ENCODE measurements at places on chromosomes 3 and 15. TPM values are rescaled to one million over a fixed set of nuclear protein-coding genes. Genes with fewer than 3 reads are reported as not detected.
A peak's percentile ranks its signal among the peaks of the same experiment; 100 is the strongest.

DNA sequence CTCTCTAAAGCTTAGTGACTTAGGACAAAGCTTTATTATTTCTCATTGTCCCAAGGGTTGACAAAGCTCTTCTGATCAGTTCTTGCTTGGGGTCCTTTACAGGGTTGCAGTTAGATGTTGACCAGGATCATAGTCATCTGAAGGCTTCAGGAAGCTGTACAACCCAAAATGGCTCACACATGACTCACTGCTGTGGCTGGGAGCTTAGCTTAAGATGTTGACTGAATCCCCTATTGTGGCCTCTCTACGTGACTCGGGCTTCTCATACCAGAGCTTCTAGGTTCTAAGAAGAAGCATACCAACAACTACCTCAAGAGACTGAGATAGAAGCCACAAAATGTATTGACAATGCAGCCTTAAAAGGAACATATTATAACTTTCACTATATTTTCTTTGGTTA, 569.6 kb upstream of the ROBO2 start:
- H3K27me3 ChIP-seq, result no peaks in the 10 kb centered on the region
- no peaks in the 10 kb centered on the region for H3K4me1 ChIP-seq
- no peak for DNase-seq
- no peaks in the 10 kb centered on the region for H3K36me3 ChIP-seq

- peaks cover 16% of the 10 kb centered on the region for H3K36me3 ChIP-seq
- no peaks in the 10 kb centered on the region for H3K27me3 ChIP-seq
- H3K4me3 ChIP-seq, result no peak overlapping the region
- no peak overlapping the region for H3K27ac ChIP-seq
Observed at GRCh38 chr3:11553436-11554235, 90.1 kb downstream of the VGLL4 start.

- H3K4me3 ChIP-seq, result peak overlapping the region; percentile 63
- H3K27ac ChIP-seq, result peak overlapping the region; percentile 87
- peak; percentile 85 for DNase-seq
- H3K27me3 ChIP-seq, result no peaks in the 10 kb centered on the region
- no peaks in the 10 kb centered on the region for H3K36me3 ChIP-seq
- H3K4me1 ChIP-seq, result peaks cover 83% of the 10 kb centered on the region
Observed at GRCh38 chr3:195549931-195550519, 6.9 kb upstream of the PPP1R2 start.

- H3K27me3 ChIP-seq, result peaks cover 37% of the 10 kb centered on the region
- no peaks in the 10 kb centered on the region for H3K36me3 ChIP-seq
- DNase-seq, result no peak
- no peaks in the 10 kb centered on the region for H3K4me1 ChIP-seq
- H3K4me3 ChIP-seq, result no peak overlapping the region
- H3K27ac ChIP-seq, result no peak overlapping the region
Observed at GRCh38 chr3:37498126-37499039, 324.0 kb upstream of the LRRFIP2 start.

- no peak for DNase-seq
- peaks cover 3% of the 10 kb centered on the region for H3K27me3 ChIP-seq
- no peak overlapping the region for H3K27ac ChIP-seq
- no peaks in the 10 kb centered on the region for H3K4me1 ChIP-seq
- no peak overlapping the region for H3K4me3 ChIP-seq
Observed at GRCh38 chr15:53470743-53471142, 288.7 kb downstream of the WDR72 start.

DNA sequence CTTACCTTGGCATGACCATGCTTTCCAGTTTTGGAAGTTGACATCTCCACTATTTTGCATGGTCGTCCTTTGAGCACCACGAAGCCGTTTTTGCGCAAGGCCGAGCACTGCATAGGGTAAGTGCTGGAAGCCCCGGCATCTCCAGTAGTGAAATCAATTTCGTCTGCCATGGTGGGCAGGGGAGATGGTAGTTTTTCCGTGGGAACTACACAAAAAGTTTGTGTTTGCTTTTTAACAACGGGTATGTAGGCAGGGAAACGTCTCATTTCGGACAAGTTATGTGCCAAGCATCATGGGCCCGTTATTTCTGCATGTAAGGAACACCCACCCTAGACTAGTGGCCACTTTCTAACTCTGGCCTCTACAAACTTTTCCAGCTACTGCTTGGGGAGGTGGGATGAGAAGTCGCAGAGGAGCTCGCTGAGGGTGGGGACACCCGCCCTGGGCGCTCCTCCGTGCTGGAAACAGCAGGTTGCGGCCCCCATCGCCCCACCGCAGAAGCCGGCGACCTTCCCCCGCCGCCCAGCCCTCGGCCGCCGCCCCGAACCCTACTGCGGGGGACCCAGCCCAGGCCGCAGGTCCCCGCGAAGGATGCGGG, 701 bp downstream of the EIF5A2 start:
- H3K27me3 ChIP-seq, result no peaks in the 10 kb centered on the region
- no peak overlapping the region for H3K27ac ChIP-seq

- no peak overlapping the region for H3K4me3 ChIP-seq
- no peaks in the 10 kb centered on the region for H3K36me3 ChIP-seq
- DNase-seq, result peak; percentile 83
Observed at GRCh38 chr15:74384881-74385643, 17.6 kb upstream of the CYP11A1 start.

DNA sequence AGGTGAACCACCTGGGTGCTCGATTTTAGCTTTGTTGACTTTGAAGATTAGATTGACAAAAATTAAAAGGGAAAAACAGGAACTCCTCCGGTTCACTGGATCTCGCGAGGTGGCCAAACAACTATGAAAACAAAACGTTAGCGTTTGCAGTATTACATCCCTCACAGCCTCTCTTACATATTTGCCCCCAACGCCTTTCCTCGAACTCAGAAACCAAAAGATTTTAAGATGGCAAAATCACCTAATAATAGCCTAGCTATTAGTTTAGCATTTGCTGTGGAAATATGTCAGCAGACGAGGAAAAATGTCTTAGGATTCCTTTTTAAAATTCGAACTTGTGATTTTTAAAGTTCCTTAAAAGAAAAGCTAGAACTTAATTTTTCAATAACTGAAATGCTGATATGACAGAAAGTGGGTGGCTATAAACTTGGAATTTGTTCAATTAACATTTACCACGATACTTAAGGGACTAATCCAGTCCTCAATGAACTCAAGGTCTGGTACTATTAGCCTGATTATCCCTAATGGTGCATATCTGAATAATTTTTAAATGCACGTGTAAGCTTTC, 491 bp upstream of the SENP7 start:
- peaks cover 53% of the 10 kb centered on the region for H3K4me1 ChIP-seq
- DNase-seq, result no peak
- H3K27me3 ChIP-seq, result no peaks in the 10 kb centered on the region

DNA sequence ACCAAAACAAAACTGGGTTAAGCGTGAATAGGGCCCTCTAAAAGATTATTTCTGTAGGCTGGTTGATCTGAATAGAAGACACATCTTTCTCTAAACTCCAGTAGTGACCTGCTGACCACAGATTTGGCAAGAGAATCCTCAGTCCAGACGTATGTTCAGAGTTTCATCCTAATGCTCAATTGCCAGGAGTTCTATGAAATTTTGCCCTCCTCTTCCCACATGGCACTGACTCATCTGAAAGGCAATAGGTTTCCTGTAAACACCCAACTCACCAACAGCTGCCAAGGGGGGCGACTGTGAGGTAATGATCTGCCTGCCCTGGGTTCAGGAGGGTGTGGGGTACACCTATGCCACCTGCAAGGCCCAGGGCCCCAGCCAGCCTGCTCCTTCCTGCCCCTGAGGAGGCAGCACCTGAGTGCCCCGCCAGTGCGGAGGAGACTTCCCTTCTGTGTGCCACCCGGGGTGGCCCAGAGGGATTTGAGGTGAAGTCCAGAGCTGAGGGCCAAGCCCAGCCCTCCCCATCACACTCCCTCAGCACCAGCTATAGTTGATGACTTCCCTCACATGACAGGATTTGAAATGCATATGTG, 8.4 kb upstream of the PLA2G4D start:
- no peak overlapping the region for H3K4me3 ChIP-seq
- no peak for DNase-seq
- H3K27me3 ChIP-seq, result peaks cover 5% of the 10 kb centered on the region
- peaks cover 9% of the 10 kb centered on the region for H3K4me1 ChIP-seq

- H3K36me3 ChIP-seq, result no peaks in the 10 kb centered on the region
- peaks cover 11% of the 10 kb centered on the region for H3K27me3 ChIP-seq
- H3K4me3 ChIP-seq, result no peak overlapping the region
- DNase-seq, result peak; percentile 62
Observed at GRCh38 chr3:33372218-33373081, 67.8 kb downstream of the UBP1 start.

- no peak overlapping the region for H3K4me3 ChIP-seq
- no peaks in the 10 kb centered on the region for H3K4me1 ChIP-seq
- no peak overlapping the region for H3K27ac ChIP-seq
- no peak for DNase-seq
Observed at GRCh38 chr3:57927916-57928315, 80.3 kb upstream of the FLNB start.

DNA sequence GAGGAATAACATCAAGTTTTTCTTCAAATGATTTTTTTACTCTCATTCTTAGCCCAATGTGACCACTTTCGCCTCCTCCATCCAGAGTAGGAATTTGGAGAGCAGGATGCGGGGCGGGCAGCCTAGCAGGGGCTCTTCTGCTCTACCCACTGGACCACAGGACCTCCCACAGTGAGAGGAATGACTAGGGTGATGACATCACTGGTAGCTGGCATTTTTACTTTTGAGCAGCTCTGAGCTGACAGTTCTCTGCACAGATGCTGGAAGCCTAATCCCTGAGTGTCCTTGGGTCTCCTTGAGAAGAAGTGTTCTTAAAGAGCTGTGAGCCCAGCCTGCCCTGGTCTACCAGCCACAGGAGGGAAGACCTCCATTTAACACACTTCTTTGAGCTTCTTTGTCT, 1.4 kb upstream of the HCN4 start:
- H3K27me3 ChIP-seq, result peaks cover 43% of the 10 kb centered on the region
- H3K36me3 ChIP-seq, result no peaks in the 10 kb centered on the region
- DNase-seq, result no peak

- no peaks in the 10 kb centered on the region for H3K27me3 ChIP-seq
- no peaks in the 10 kb centered on the region for H3K36me3 ChIP-seq
- H3K27ac ChIP-seq, result no peak overlapping the region
- no peak overlapping the region for H3K4me3 ChIP-seq
Observed at GRCh38 chr3:142022381-142022780, 127.0 kb downstream of the TFDP2 start.

- no peak for DNase-seq
- H3K36me3 ChIP-seq, result no peaks in the 10 kb centered on the region
- H3K27ac ChIP-seq, result no peak overlapping the region
- no peaks in the 10 kb centered on the region for H3K4me1 ChIP-seq
- no peak overlapping the region for H3K4me3 ChIP-seq
Observed at GRCh38 chr3:29410660-29411405, 130.0 kb downstream of the RBMS3 start.

DNA sequence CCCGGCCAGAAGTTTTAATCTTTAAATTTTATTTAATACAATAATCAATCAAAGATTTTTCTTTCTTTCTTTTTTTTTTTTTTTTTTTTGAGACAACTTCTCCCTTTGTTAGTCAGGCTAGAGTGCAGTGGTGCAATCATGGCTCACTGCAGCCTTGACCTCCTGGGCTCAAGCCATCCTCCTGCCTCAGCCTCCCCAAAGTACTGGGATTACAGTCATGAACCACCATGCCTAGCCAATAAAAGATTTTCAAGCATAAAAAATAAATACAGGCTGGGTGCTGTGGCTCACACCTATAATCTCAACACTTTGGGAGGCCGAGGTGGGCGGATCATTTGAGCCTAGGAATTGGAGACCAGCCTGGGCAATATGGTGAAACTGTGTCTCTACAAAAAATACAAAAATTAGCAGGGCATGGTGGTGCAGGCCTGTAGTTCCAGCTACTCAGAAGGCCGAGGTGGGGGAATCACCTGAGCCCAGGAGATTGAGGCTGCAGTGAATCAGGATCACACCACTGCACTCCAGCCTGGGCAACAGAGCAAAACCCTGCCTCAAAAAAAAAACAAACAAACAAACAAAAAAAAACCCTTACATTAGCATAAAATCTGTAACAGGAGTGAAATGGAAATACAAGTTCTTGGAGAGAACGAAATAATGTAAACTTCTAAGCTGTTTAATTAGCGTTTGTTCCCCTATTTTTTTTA, 29.1 kb upstream of the SRP14 start:
- peaks cover 4% of the 10 kb centered on the region for H3K27me3 ChIP-seq
- no peak overlapping the region for H3K4me3 ChIP-seq

DNA sequence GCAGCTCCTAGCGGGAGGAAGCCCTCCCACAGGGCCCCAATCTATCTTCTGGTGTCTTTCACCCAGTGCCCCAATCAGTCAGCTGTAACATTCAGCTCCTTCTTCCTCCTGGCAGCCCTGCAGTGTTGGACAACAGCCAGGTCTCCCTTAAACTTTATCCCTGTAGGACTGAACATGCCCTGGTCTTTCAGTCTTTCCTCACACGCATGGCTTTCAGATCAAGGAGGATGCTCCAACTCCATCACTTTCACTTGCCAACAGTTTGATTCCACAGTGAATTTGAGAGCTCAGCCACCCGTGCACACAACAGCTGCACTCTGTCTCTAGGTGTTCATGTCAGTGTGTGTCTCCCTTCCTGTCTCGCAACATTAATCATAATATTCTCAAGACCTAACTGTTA, 28.5 kb upstream of the LRRC34 start:
- H3K4me1 ChIP-seq, result no peaks in the 10 kb centered on the region
- H3K27me3 ChIP-seq, result peaks cover 2% of the 10 kb centered on the region

GRCh38 chr15:81625896-81626295, 251.9 kb upstream of the TMC3 start:
- no peaks in the 10 kb centered on the region for H3K36me3 ChIP-seq
- peaks cover 18% of the 10 kb centered on the region for H3K27me3 ChIP-seq
- no peak overlapping the region for H3K27ac ChIP-seq
- H3K4me1 ChIP-seq, result no peaks in the 10 kb centered on the region
- no peak for DNase-seq

GRCh38 chr3:67028001-67028784, 30.1 kb downstream of the KBTBD8 start:
- no peaks in the 10 kb centered on the region for H3K36me3 ChIP-seq
- no peak for DNase-seq
- H3K27ac ChIP-seq, result no peak overlapping the region
- H3K4me3 ChIP-seq, result no peak overlapping the region
- no peaks in the 10 kb centered on the region for H3K27me3 ChIP-seq

DNA sequence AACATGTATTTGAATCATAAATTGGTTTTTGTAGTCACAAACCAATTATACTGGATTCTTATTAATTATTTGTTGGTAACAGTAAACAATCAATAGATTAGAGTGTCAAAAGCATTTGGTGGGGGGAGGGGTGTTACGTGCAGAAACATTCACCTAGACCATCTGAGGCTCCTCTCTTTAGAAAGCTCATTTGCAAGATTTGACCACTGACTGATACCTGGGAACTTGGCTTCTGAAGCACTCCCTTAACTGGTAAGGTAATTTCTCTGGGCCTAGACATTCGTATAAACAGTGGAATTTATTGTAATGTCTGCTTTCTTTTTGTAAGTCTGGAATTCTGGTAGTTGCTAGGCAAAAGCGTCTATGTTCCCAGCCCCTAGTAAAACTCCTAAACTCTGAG, 243.8 kb upstream of the GBE1 start:
- no peak for DNase-seq
- no peaks in the 10 kb centered on the region for H3K27me3 ChIP-seq
- no peaks in the 10 kb centered on the region for H3K36me3 ChIP-seq
- H3K4me3 ChIP-seq, result no peak overlapping the region

- no peaks in the 10 kb centered on the region for H3K36me3 ChIP-seq
- DNase-seq, result no peak
- H3K4me1 ChIP-seq, result peaks cover 55% of the 10 kb centered on the region
- H3K27me3 ChIP-seq, result no peaks in the 10 kb centered on the region
- no peak overlapping the region for H3K4me3 ChIP-seq
Observed at GRCh38 chr15:99423186-99424130, 142.3 kb upstream of the MEF2A start.

The USP50 gene
- total RNA-seq, result not detected

The ROPN1 gene
- total RNA-seq, result not detected

The PRICKLE2 gene
- 0.05 TPM for total RNA-seq

The CDHR4 gene
- total RNA-seq, result not detected

The CPN2 gene
- total RNA-seq, result not detected

The ASB14 gene
- not detected for total RNA-seq
